ENCODE measurements at places on chromosomes 3 and 15.

DNA sequence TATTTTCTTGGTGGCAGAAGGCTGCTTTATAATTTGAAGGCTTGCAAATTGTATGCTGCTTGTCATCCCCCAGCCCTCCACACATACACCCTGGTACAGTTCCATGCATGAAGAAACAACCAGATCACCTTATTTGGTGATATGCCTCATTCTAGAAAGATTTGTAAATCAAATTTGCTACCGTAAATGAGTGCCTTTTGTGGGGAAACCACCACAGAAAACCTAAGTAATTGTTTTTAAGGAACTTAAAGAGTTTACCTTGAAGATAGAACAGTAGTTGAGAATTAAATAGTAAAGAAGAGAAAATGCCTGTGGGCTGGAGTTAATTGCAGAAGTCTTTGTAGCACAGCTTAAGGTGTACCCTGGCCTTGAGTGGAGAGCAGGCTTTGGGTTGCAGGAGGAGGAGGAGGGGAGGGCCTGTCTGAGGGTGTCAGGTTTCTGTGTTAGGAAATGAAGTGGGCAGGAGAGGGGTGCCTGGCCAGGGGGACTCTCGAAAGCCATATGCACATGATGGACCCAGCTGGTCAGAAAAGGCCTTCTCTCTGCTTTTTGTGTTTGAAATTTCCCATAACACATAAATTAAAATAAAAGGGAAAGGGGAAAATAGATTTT, 6.9 kb downstream of the NIPA2 start:
- no peak for DNase-seq

DNA sequence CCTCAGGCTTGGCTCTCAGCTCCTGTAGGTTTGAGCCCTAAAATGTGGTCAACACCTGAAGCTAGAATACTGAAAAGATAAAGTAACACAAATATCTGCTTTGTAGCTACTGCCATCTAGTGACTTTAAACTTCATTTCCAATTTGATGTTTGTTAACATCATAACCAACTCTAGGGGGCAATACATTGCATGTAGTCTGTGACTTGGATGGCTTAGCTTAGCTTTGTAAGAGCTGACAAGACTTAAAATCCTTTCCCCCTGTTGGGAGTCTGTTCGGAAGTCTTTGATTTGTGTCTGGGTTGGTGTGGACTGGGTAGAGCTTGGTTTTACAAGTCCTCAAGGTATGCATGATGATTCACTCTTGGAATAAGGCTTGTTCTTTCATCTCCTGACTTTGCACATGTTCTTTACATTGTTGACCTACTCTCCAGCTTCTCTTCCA, 51.7 kb downstream of the SCN11A start:
- peak; percentile 31 for DNase-seq

GRCh38 chr15:95078003-95078402, 846.6 kb downstream of the MCTP2 start:
- DNase-seq, result no peak

DNA sequence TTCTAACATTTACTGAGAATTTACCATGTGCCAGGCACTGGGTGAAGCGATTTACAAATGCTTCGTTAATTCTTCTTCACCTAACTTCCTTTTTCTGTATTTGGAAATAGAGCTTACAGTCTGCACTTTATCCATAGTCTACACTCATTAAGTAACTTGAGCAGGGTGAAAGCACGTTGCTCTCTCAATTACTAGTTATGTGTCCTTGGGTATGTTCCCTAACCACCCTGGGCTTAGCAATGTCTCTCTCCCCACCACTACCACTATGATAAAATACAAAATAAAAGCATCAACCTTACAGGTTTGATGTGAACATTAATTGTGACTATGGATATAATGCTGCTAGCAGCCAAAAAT, 172.9 kb upstream of the SLC2A2 start:
- DNase-seq, result no peak

- no peak for DNase-seq
Observed at GRCh38 chr3:45861043-45861719, 19.3 kb upstream of the LZTFL1 start.

GRCh38 chr15:86205096-86205495, 125.4 kb downstream of the AGBL1 start:
- DNase-seq, result no peak

DNA sequence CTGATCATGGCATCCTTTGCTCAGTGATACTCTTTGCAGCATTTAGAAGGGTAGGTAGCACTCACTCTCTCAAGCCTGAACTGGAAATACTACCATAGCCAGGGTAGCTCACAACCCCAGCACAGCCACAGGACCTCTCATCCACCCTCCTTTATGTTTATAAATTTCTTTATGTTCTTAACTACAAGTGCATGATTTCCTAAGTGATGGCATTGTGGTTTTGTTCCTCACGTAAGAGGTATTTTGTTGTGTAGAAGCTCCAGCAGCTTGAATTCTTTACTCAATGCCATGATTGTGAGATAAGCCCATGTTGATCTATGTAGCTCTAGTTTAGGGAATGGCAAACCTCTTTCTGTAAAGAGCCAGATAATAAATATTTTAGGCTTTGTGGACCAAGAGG, 7.9 kb upstream of the RTP3 start:
- no peak for DNase-seq

GRCh38 chr3:100020876-100021644, 93.2 kb downstream of the FILIP1L start:
- DNase-seq, result no peak

DNA sequence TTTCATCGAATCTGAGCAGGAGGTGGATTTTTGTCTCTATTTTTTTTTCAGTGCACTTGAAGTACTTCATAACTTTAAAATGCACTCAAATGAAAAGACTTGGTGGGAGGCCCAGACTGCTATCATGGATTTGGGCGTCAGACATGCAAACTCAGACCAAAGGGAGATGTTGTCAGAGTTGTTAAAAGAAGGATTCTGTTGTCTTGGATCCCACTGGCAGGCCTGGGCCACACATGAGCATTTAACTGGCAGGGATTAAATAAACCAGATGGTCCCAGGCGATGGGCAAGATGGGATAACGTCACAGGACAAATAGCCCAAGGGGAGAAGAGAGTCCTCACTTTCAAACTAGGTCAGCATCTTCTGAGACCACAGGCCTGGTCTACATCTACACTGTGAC, 15.4 kb downstream of the RTP1 start:
- no peak for DNase-seq

DNA sequence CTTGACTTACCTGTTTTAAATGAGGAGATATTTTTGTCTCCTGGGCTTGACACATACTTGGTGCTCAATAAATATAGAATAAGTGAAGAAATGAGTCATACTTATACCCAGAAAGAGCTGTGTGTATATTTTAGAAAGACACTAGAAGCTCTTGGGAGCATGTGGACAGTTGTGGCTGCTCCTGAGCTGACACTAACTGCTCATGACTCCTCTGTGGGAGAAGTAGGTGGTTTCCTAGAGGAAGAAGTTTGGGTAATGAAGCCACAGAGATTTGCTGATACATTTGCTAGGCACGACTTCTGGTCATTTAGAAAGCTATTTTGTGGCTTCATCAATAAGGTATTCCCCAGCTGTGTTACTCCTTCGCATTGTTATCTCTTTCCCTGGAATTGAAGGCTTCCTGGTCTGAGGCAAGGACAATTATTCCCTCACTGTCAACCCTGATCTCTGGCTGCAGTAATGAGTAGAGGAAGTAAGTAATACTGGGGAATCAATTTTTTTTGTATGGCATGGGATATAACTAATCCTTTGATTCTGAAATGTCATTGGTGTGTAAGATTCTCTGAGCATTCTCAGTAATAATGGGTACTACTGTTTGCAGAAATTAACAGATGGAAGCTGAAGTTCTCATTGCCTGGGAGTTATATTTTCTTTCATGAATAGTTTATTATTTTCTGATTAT, 79.6 kb upstream of the DCBLD2 start:
- peak; percentile 19 for DNase-seq

- no peak for DNase-seq
Observed at GRCh38 chr3:71258526-71258925, 325.0 kb downstream of the FOXP1 start.

- DNase-seq, result no peak
Observed at GRCh38 chr15:78837543-78837942, 26.3 kb upstream of the ADAMTS7 start.

- no peak for DNase-seq
Observed at GRCh38 chr3:50124800-50125178, 30.3 kb upstream of the SEMA3F start.
